ENCODE measurements at places on chromosomes 3 and 15.

DNA sequence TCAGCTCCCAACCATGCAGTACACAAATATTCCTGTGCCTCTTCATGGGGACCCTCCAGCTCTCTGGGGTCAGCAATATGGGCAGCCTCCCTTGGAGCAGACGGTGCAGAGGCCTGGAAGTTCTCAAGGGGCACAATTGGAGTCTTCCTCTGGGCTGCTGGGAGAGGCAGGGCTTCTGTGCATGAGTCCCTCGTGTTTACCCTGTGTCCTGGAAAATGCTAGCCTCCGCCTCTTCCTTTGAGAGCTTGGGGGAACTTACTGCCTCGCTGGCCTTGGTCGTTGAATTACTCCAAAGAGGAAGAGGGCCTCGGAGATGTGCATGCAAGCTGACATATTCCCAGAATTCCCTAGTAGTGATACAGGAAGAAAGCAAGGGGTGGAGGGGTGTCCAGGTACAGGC lies 284.4 kb upstream of the IGF1R start:
- no peak for DNase-seq

GRCh38 chr3:169759256-169759655 lies 5.6 kb downstream of the TERC start:
- DNase-seq, result no peak

DNA sequence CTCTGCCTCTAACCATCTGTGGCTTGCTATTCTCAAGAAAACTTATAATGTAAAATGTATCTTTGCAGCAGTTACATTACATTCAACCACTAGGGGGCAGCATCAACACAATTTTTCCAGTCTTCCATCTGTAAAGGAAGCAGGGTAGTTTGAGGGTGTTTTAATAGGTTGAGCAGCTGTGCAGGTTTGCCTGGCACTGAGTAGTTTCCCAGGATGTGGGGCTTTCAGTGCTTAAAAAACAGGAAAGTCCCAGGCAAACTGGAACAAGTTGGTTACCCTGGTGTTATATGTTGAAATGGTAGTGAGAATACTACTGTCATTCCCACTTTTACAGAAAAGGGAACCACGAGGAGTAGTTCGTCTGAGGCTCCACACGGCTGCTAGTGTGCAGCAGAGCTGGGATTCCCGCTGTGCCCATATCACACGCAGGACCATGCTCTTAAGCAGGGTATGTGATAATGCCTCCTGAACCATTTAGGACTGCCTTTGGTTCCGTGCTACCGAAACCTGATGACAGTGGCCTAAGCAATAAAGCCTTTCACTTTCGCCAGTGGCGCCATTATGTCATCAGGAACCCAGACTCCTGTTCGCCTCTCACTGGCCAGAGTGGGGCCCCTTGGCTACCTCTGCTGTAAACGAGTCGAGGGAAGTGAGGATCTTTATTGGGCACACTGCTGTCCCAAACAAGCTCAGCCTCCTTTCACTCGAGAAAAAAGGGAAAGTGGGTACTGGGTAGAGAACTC lies 64.7 kb upstream of the ZBTB38 start:
- DNase-seq, result peak; percentile 41

DNA sequence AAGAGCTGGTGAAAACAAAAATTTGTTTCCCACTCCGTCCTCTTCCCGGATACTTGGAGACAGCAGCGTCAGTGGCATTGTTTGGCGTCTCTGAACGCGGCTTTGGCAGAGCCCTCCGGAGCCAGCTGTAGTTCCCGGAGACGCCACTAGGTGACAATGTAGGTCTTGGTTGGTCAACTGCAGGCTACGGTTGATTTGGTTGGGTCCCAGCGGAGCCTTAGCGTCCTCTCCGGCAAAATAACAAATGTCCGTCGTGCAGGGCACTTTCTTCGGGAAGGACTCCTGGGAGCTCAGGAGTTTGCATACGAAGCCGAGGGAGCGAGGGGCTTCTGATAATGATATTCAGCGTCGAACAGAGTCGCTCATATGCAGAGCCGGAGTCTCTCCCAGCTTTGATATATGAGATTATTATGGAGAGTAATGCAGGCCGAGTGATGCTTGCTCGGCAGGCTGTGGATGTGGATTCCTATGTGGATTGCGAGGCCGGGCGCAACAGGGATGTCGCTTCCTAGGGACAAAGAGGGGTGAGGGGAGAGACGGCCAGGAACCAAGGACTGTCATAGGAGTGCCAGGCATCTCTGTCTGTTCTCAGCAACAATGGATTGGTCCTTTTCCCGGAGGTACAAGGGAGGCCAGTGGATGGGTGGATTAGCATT lies 74.8 kb downstream of the IL20RB start:
- DNase-seq, result peak; percentile 75

GRCh38 chr15:90051874-90052273 lies 50.4 kb downstream of the IDH2 start:
- DNase-seq, result no peak

- DNase-seq, result peak; percentile 75
Observed at GRCh38 chr15:60592371-60593169, 113.6 kb upstream of the ICE2 start.

DNA sequence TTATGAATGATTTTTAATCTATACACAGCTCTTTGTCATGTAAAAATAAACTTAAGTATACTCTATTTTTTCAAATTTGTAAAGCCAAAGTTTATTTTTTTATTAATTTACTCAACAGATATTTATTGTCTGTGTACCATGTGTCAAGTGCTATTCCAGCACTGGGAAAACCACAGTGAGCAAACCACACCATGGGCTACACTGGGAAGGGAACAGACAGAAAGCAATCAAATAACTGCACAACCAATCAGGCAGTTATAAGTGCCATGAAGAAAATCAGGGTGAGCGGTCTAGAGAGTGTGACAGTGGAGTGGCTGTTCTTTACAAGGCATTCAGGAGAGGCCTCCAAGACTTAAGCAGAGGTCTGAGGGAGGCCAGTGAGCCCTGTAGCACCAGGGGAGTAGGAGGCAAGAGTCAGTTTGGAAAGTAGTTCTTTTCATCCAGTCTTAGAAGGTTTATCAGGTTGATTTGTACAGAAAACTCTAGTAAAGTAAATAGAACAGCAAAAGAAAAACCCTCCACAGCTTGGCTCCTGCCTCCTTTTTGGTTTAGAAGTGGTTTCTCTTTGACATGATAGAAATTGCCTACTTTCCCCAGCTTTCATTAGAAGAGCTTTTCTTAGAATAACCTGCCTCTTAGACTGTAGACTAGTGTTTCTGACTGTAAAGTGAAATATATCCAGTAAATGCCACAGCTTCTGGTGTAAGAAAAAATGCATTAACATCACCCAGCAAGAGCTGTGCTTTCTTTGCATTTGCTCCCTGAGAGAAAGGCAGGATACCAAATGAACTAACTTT lies 13.7 kb downstream of the EIF2AK4 start:
- DNase-seq, result no peak

GRCh38 chr15:44328135-44328534 lies 39.6 kb downstream of the GOLM2 start:
- no peak for DNase-seq

GRCh38 chr3:181623924-181624694 lies 87.6 kb upstream of the SOX2 start:
- no peak for DNase-seq

DNA sequence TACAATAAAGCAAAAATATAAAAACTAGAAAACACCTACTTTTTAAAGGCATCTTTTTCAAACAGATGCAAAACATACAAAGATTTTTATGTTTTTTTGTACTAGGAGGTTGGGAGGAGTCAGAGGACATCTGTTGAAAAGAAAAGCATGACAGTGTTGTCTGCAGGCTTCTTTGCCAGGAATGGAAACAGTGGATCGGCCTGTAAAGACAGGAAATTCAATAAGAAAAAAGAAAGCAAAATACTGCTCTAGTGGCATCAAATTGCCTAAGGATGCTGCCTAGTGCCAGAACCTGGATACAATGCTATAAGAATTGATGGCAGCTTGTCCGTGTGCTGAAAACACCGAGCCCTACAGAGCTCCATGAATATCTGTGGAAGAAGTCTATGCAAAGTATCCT lies 69.9 kb downstream of the TBC1D5 start:
- DNase-seq, result no peak

DNA sequence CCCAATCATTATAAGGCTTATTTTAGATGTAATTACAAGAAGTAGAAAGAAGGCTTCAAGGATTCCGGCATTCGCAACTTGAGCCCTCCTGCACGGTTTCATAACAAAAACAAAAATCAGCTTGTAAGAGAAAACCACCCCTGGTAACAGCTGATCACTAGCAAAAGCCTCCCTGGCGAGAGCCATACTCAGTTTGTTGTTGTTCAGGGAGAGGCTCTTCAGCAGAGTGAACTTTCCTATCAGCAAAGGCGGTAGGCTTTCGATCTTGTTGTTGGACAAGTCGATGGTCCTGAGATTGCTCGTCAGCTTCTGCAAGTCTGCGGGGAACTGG lies 710 bp downstream of the LRRC57 start:
- no peak for DNase-seq

- no peak for DNase-seq
Observed at GRCh38 chr15:29811691-29812383, 10.4 kb downstream of the TJP1 start.

- DNase-seq, result no peak
Observed at GRCh38 chr3:71564361-71564760, 19.2 kb downstream of the FOXP1 start.

GRCh38 chr15:58154769-58155168 lies 16.6 kb downstream of the AQP9 start:
- no peak for DNase-seq

- no peak for DNase-seq
Observed at GRCh38 chr3:183381179-183381578, 47.2 kb downstream of the MCF2L2 start.

GRCh38 chr15:39855400-39855799 lies 64.7 kb downstream of the GPR176 start:
- DNase-seq, result no peak

GRCh38 chr3:169879845-169880575 lies 10.3 kb upstream of the LRRC31 start:
- no peak for DNase-seq

DNA sequence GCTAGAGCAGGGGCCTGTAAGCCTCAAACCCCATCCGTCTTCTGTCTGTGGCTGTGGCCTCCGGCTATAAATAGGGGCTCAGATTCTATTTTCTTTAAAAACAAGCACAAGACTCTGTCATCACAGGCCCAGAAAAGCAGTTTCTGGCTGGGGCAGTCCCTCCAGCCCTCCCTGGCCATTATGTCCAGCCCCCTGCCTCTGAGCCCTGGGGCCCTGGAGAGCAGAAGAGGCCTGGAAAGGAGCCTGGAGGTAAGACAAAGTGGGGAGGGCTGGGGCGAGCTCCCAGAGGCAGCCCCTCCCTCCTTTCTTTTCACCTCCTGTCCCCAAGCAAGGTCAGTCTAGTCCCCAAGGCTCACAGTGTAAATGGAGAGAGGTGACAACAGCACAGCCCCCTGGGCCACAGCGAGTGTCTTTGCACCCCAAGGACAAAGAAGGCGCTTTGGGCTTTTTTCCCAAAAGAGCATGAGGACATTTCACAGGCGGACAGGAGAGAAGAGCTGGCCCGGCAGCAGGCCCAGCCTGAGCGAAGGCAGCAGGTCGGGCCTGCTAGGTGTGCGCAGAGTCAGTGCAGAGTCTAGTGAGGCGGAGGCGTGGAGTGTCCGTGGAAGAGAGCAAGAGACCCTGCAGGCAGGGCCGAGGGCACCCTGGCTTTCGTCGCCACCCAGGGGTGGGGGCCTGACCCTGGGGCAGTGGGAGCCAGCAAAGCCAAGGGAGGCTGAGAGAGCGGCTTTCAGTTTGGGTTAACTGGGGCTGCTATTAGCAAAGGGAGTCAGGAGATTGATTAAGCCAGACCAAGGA lies 188.3 kb downstream of the TBC1D2B start:
- no peak for DNase-seq

DNA sequence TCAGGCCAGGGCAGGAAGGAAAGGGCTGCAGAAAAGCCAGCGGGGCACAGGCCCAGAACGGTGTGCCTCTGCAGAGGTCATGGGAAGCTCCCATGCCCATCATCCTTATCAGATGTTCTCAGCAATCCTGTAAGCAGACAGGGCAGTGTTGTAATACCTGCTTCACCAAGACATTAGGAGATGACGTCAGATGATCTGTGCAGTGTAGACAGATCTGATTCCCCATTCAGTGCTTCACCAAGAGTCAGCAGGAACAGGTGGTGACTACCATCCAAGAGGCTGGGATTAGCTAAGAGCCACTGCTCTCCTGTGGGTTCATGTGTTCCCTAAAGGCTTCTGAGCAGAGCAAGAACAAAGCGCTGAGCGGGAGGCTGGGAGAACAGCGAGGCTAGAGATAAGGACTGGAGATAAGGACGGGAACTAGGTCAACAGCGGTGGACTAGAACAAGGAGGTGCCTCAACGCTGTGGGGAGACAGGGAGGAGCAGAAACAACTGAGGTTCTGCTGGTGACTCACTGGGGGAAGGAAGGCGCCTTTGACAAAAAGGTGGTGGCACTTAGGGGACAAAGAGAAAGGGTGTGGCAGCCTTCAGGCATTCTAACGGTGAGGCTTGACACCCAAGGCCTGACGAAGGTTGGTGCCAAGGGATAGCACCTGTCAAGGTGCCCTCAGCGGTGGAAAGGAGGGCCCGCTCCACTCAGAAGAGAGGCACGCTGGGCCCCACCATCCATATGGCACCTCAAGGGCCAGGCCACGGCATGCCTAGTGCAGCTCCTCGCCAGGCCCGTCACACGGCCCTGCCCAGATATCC lies 28.4 kb downstream of the CCDC12 start:
- peak; percentile 52 for DNase-seq

DNA sequence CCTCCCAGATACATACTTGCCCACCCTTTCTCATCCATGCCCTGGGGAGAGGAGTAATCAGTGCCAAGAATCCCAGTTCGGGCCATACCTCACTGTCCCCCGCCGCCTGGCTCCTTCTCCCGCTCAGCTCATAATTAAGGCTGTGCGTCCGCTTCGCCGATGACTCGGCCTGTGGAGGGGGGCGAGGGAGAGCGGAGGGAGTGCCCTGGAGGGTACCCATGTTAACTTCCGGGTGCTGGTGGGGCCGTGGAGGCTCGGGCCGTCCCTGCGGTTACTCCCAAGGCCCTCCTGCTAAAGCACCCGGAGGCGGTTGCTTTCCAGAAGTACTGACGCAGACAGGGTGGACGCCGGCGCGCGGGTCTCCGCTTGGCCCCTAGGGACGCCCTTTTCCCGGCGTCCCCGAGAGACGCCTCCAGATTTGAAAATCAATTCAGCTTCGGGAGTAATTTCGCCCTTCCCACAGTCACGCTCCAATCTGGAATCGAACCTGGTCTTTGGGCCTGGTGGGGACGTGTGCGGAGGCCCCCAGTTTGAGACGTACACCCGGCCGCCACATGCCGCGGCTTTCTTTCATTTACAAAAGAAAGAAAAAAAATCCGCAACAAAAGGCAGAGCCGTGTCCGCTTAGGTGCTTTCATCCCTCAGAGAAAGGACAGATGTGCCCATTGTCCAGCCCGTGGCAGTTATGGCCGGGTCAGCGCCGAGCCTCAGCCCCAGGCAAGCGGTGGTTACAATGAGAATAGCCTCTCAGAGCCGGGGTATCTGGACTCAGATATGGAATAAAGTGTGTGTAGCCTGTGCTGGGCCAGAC lies 1.0 kb upstream of the ONECUT1 start:
- DNase-seq, result no peak

DNA sequence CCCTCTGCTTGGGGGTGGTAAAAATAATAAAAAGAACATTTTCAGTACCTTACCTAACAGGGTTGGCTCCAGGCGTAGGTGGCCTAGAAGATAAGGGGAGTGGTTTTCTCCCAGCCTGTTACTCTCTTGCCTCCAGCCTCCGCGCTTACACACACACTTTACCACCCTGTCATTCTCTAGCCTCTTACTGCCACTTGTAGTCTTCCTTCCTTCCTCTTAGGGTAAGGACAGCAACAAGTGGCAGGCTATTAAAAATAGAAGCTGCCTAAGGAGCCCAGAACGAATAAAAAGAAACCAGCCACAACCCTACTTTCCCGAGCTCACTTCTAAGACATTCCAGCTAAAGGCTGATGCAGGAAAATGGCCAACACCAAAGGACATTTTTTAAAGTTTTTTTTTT lies 9.6 kb upstream of the LIPH start:
- DNase-seq, result no peak

Measured in activated T-cell treated with anti-CD3 and anti-CD28 coated beads for 1 hour (primary cell).